ENCODE measurements at places on chromosomes 5 and 9. TPM values are rescaled to one million over a fixed set of nuclear protein-coding genes. Genes with fewer than 3 reads are reported as not detected.
A peak's percentile ranks its signal among the peaks of the same experiment; 100 is the strongest.

GRCh38 chr5:112189391-112189790, 229.7 kb downstream of the EPB41L4A start:
- H3K4me1 ChIP-seq, result peaks cover 10% of the 10 kb centered on the region
- no peak overlapping the region for H3K4me3 ChIP-seq

- no peak overlapping the region for H3K4me3 ChIP-seq
- no peak overlapping the region for H3K27ac ChIP-seq
- H3K27me3 ChIP-seq, result no peaks in the 10 kb centered on the region
- no peak for DNase-seq
Observed at GRCh38 chr5:137195483-137195882, 303.6 kb downstream of the SPOCK1 start.

DNA sequence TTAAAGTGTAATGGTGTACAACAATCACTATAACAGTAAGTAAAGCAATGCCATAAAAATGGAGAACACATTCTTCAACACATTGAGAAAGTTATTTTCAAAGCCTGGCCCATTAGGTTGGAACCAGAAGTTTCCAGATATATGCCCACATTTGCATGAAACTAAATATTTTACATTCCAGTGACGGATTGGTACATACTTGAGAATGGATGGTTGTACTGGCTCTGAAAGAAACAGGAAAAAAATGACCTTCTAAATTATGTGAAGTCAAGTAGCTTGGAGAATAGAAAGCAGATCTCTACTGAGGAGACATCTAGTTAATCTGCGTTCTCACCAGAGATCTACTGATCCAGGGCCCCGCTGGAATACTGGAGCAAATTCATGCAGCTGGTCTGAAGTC, 1037.0 kb downstream of the NR2F1-AS1 start:
- no peak overlapping the region for H3K4me3 ChIP-seq
- H3K27me3 ChIP-seq, result peaks cover 3% of the 10 kb centered on the region
- no peaks in the 10 kb centered on the region for H3K36me3 ChIP-seq
- H3K4me1 ChIP-seq, result no peaks in the 10 kb centered on the region
- no peak for DNase-seq

DNA sequence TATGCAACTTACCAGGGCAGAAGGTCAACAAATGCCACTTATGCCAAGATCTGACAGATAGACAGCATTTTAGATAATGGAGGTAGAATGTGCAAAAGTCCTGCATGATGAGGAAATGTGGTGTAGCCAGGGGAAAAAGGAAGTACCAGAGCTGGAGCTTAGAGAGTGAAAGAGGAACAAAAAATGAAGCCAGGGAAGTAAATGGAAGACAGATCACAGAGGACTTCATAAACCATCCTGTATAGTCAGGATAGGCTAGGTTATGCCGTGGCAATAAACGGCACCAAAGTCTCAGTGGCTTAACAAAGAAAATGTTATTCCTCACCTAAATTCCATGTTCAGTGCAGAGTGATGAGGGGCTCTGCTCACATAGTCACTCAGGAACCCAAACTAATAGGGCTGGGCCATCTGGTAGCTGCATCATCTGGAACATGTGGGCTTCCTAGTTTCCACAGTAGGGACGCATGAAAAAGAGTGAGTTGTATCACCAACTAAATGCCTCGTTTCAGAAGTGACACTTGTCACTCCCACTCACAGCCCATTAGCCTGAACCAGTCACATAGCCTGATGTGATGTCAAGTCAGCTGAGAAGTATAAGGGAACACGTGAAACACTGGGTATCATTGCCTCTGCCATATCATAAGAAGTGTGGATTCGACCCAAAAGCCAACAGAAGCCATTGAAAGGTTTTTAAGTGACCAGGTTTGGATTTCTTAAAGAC, 70.3 kb downstream of the SH3RF2 start:
- H3K4me3 ChIP-seq, result no peak overlapping the region
- peaks cover 17% of the 10 kb centered on the region for H3K4me1 ChIP-seq
- DNase-seq, result peak; percentile 70
- H3K27ac ChIP-seq, result peak overlapping the region; percentile 28
- no peaks in the 10 kb centered on the region for H3K36me3 ChIP-seq
- no peaks in the 10 kb centered on the region for H3K27me3 ChIP-seq

DNA sequence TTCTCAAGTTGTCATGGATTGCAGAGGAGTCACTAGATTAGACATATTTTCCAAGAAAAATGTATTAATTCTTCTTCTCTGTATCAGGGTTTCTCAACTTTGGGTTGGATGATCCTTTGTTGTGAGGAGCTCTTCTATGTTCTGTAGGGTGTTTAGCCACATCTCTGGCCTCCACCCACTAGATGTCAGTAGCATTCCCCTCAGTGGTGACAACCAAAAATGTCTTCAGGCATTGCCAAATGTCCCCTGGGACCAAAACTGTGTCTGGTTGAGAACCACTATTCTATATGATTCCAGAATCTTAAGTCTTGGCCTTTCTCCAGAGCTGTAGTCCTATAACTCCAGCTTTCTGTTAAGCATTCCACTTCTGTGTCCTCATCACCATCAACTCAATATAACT, 220.9 kb downstream of the KIAA0825 start:
- H3K4me3 ChIP-seq, result no peak overlapping the region
- H3K4me1 ChIP-seq, result no peaks in the 10 kb centered on the region
- H3K27ac ChIP-seq, result no peak overlapping the region
- DNase-seq, result no peak
- no peaks in the 10 kb centered on the region for H3K36me3 ChIP-seq
- H3K27me3 ChIP-seq, result no peaks in the 10 kb centered on the region

Gene UGT3A2
- not detected for polyA plus RNA-seq

- no peak overlapping the region for H3K27ac ChIP-seq
- H3K4me3 ChIP-seq, result no peak overlapping the region
- no peaks in the 10 kb centered on the region for H3K36me3 ChIP-seq
- DNase-seq, result no peak
Observed at GRCh38 chr5:57828221-57828620, 345.6 kb upstream of the ACTBL2 start.

GRCh38 chr5:143174714-143175398, 228.6 kb downstream of the NR3C1 start:
- H3K4me3 ChIP-seq, result no peak overlapping the region
- DNase-seq, result no peak
- peaks cover 86% of the 10 kb centered on the region for H3K36me3 ChIP-seq
- no peaks in the 10 kb centered on the region for H3K27me3 ChIP-seq
- H3K4me1 ChIP-seq, result peaks cover 4% of the 10 kb centered on the region
- peak overlapping the region; percentile 39 for H3K27ac ChIP-seq
